ENCODE measurements at places on chromosomes 12 and 14.

DNA sequence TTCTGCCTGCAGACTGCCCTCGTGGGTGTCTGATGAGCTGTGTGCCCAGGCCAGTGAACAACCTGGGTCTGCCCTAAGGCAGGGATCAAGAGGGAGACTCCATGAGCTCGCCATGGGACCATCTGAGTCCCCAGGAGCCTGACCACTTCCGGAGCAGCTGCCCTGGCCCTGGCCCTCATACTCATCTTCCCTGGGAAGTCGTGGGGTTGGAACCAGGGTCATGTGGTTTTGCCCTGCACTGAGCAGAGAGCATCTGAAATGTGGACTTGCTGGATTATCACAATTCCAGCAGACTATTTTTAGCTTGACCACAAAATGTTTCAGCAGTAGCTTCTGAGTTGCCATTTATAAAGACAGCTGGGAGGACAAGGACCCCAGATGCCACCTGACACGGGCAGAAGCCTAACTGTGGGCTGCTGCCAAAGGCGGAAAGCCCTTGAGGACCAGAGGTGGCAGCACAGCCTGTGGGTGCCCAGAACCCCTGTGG is 6.7 kb downstream of the BTBD6 start:
- peak; percentile 14 for DNase-seq

DNA sequence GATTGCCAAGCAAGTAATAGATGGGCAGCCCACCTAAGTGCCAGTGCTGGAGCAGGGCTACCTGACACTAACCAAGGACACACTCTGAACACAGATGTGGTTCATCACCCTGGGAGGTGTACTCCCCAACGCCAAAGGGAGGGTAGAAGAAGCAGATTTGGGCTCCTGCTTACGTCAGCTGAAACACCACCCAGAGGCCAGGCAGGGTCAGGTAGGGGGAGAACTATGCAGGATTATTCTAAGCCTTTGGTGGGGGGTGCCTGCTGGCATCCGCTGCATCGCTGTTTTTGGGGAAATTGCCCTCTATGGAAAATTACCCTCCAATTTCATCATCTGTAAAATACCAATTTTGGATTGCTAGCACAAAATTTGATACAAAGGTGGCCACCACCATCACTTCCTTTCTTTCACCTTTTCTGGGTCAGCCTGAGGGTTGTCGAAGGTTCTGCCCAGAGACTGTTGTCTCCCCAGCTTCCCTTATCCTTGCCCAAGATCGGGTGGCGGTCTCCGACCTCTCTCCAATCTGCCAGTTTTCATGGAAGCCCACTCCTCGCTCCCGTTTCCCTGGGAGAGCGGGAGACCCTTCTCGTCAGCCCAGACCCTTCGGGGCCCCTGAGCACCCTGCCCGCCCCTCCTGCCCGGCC is 535 bp downstream of the BIN2 start:
- no peak for DNase-seq

GRCh38 chr12:127600211-127600610 is 666.8 kb upstream of the TMEM132C start:
- no peak for DNase-seq

- DNase-seq = no peak
Measured at GRCh38 chr14:52402812-52403526, 88.9 kb downstream of the PTGER2 start.

Measured in AG04449 (cell line).